Activated naive CD4-positive, alpha-beta T cell treated with anti-CD3 and anti-CD28 coated beads for 36 hours (primary cell): ENCODE measurements at places on chromosomes 5 and 9. TPM values are rescaled to one million over a fixed set of nuclear protein-coding genes. Genes with fewer than 3 reads are reported as not detected.

The AGXT2 gene
- total RNA-seq: not detected

The LARP1 gene
- 203 TPM for total RNA-seq

The GDA gene
- total RNA-seq: not detected

The TAF1L gene
- total RNA-seq: not detected

The MRPL41 gene
- total RNA-seq: 39.3 TPM

The PCDHB15 gene
- not detected for total RNA-seq

The FOXD4L4 gene
- total RNA-seq: not detected

The ANKRD34B gene
- not detected for total RNA-seq

The LHX2 gene
- total RNA-seq: not detected

The IFNK gene
- total RNA-seq: not detected

The DHFR gene
- 112 TPM for total RNA-seq

The KIF27 gene
- 2.7 TPM for total RNA-seq

The SPAG8 gene
- total RNA-seq: 1.1 TPM

The PPP1R26 gene
- total RNA-seq: 0.29 TPM

The PCDHGA9 gene
- total RNA-seq: 0.07 TPM

The DNM1 gene
- total RNA-seq: 0.07 TPM

The MYO10 gene
- total RNA-seq: 0.27 TPM

The PCDHB13 gene
- total RNA-seq: not detected

The KIF2A gene
- 117 TPM for total RNA-seq

The DIAPH1 gene
- 165 TPM for total RNA-seq

The GMCL2 gene
- total RNA-seq: not detected

The CENPK gene
- total RNA-seq: 83.1 TPM

The ENTREP1 gene
- total RNA-seq: not detected

The DAB2 gene
- not detected for total RNA-seq

The IFNA13 gene
- total RNA-seq: not detected

The FAM169A gene
- 9.3 TPM for total RNA-seq

The PCDHGA1 gene
- not detected for total RNA-seq

The PDGFRB gene
- total RNA-seq: 0.14 TPM

The DEPDC1B gene
- 35.8 TPM for total RNA-seq

The CCDC69 gene
- 15.5 TPM for total RNA-seq

The MUSK gene
- not detected for total RNA-seq

The INSL4 gene
- not detected for total RNA-seq

The RORB gene
- total RNA-seq: 0.02 TPM

The IL13 gene
- total RNA-seq: 0.49 TPM

The OR1L4 gene
- not detected for total RNA-seq

The CCNJL gene
- total RNA-seq: not detected

The CD14 gene
- total RNA-seq: 0.20 TPM

The RNF208 gene
- 4.9 TPM for total RNA-seq

The NUTM2F gene
- total RNA-seq: not detected
